ENCODE measurements at places on chromosomes 3 and 15.

GRCh38 chr15:48541341-48542278 is 103.9 kb downstream of the FBN1 start:
- H3K27me3 ChIP-seq = no peaks in the 10 kb centered on the region
- H3K27ac ChIP-seq = peak overlapping the region; percentile 54
- no peak for DNase-seq
- no peak overlapping the region for H3K4me3 ChIP-seq
- H3K36me3 ChIP-seq = no peaks in the 10 kb centered on the region

- H3K36me3 ChIP-seq = no peaks in the 10 kb centered on the region
- DNase-seq = no peak
- H3K4me1 ChIP-seq = no peaks in the 10 kb centered on the region
- H3K4me3 ChIP-seq = no peak overlapping the region
These were observed 94.4 kb downstream of the ULK4 start for GRCh38 chr3:41867533-41867932.

- no peaks in the 10 kb centered on the region for H3K36me3 ChIP-seq
- no peak for DNase-seq
- H3K27ac ChIP-seq = no peak overlapping the region
- H3K4me1 ChIP-seq = peaks cover 24% of the 10 kb centered on the region
- no peak overlapping the region for H3K4me3 ChIP-seq
These were observed 186.2 kb downstream of the XXYLT1 start for GRCh38 chr3:195084746-195085145.

DNA sequence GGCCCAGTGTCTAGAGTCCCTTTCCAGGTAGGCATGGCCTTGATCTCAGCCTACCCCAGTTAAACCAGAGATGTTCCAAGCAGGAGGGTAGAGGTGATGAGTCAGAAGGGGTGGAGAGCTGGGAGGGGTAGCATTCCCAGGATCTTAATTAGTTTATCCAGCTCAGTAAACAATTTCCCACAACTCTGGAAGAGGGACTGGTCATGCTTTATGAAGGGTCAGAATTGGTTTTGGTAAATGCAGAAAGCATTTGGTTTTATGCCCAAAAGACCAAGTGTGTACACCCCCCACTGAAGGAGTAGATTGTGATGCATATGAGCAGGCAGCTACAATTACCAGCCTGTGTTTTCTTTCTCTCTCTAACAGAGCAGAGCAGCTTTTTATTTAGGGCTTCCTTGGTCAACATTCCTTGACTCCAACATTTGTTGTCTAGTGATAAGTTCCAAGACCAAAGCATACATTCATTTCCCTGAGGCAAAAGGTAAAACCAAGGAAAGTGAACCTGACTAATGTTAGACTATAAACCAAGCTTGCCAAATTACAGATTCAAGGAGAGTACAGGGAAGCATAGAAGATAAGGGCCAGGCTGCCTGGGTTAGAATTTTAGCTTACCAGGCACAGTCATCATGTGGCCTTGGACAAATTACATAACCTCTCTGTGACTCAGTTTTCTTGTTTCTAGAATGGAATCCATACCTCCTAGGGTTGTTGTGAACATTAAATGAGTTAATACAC is 17.6 kb downstream of the EXOSC7 start:
- H3K4me1 ChIP-seq = peaks cover 8% of the 10 kb centered on the region
- peaks cover 53% of the 10 kb centered on the region for H3K36me3 ChIP-seq
- DNase-seq = no peak
- H3K27ac ChIP-seq = no peak overlapping the region
- no peak overlapping the region for H3K4me3 ChIP-seq

GRCh38 chr3:118628704-118629341 is 405.8 kb downstream of the IGSF11 start:
- H3K27ac ChIP-seq = no peak overlapping the region
- H3K36me3 ChIP-seq = no peaks in the 10 kb centered on the region
- H3K4me3 ChIP-seq = no peak overlapping the region

DNA sequence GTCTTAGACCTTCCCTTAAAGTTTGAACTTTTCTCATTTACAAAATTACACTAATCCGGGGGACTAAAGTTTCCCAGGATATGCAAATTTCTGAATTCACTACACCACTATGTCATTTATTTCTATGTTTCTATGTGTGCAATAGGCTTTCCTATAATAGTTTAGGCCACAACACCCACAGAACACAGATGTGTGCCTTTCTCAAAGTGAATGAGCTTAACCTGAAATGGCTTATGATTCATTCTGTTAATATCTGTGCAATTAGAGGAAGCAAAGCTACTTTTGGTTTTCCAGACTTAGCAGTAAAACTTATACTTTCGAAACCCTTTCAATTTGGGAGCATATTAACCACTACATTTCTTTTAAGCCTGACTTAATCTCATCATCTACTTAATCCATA is 748.1 kb downstream of the GBE1 start:
- no peaks in the 10 kb centered on the region for H3K36me3 ChIP-seq
- no peaks in the 10 kb centered on the region for H3K27me3 ChIP-seq
- H3K4me1 ChIP-seq = no peaks in the 10 kb centered on the region
- H3K4me3 ChIP-seq = no peak overlapping the region
- DNase-seq = no peak

DNA sequence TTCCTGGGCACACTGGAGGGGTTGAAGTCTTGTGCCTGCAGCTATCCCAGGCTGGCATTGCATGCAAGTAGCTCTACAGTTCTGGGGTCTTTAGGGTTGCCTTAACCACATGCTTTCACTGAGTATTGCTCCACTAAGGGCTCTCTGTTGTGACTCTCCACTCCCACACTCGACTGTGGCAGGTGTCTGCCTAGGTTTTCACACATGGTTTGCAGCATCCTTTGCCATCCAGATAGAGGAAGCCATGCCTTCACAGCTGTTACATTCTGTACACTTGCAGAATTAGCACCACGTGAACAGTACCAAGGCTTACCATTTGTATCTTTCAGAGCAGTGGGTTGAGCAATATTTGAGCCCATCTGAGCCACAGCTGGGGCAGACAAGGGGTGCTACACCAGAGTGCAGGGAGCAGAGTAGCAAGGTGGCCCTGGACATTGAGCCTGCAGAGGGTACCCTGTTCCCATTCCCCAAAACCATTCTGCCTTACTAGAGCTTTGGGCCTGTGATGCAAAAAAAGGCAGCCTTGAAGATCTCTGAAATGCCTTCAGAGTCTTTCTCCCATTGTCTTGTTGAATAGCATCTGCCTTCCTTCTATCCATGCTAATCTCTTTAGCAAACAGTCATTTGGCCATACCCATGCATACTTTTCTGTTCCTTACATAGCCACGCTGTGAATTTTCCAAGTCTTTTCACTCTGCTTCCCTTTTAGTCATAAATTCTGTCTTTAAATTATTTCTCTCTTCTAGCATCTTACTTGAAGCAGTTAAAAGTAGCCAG is 95.2 kb upstream of the PLCL2 start:
- DNase-seq = no peak
- H3K4me1 ChIP-seq = no peaks in the 10 kb centered on the region
- no peak overlapping the region for H3K27ac ChIP-seq

GRCh38 chr3:13553686-13554085 is 4.8 kb downstream of the FBLN2 start:
- no peaks in the 10 kb centered on the region for H3K36me3 ChIP-seq
- no peak overlapping the region for H3K4me3 ChIP-seq
- no peak overlapping the region for H3K27ac ChIP-seq
- DNase-seq = peak; percentile 76
- H3K27me3 ChIP-seq = no peaks in the 10 kb centered on the region

DNA sequence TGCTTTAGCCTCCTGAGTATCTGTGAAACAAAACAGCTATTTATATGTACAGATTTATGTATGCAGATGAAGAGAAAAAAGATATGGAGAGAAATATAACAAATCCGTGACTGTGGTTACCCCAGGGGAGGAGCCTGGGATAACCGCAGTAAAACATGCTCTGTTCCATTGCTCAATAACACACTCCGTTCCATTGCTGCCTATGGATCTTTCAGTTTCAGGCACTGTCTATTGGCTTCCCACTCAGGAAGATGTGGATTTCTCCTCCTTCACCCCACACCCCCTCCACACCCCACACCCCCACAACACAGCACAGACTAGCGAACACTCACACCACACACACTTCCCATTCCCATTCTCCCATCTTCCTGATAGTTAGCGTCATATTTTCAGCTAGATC is 47.9 kb downstream of the CDCP1 start:
- no peak for DNase-seq
- H3K4me1 ChIP-seq = peaks cover 14% of the 10 kb centered on the region
- H3K27ac ChIP-seq = no peak overlapping the region
- H3K27me3 ChIP-seq = no peaks in the 10 kb centered on the region

DNA sequence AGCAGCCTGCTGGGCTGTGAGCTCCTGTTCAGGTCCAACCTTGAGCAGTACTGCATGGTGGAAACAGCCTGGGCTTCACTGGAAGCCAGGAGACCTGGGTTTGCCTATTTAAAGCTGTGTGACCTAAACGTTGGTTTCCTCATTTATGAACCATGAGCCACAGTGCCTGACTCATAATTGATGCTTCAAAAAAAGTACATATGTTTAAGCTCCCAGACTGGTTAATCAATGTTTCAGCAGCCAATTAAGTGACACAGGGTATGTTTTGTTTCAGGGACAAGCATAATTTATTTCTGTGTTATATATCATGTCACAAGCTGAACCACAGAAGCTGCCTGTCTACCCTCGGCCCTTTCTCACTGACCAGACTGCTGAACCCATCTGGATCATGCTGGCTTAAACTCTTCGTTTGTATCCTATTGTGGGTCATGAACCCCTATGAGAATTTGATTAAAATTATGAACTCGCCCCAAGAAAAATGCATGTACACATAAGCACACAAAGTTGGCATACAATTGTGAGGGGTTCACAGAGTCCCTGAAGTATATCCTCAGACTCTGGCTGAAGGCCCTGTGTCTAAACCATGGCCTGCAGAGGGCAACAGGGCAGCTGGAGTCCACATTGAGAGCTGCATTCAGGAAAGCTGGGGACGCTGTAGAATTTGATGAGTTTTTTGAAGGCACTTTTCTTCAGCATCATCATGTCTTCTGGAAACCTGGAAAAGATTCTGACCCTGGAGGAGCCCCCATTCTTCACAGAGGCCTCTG is 23.7 kb downstream of the HDC start:
- H3K4me3 ChIP-seq = no peak overlapping the region
- H3K36me3 ChIP-seq = no peaks in the 10 kb centered on the region
- no peak for DNase-seq
- H3K27ac ChIP-seq = no peak overlapping the region

DNA sequence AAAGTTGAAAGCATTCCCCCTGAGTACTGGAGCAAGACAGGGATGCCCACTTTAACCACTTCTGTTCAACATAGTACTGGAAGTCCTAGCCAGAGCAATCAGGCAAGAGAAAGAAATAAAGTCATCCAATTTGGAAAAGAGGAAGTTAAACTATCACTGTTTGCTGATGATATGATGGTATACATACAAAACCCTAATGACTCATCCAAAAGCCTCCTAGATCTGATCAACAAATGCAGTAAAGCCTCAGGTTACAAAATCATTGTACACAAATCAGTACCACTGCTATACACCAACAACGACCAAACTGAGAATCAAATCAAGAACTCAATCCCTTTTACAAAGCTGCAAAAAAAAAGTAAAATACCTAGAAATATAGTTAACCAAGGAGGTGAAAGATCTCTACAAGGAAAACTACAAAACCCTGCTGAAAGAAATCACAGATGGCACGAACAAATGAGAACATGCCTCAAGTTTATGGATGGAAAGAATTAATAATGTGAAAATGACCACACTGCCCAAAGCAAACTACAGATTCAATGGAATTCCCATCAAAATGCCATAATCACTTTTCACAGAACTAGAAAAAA is 40.3 kb downstream of the RPL39L start:
- no peaks in the 10 kb centered on the region for H3K27me3 ChIP-seq
- H3K4me3 ChIP-seq = no peak overlapping the region
- H3K27ac ChIP-seq = no peak overlapping the region
- peaks cover 11% of the 10 kb centered on the region for H3K4me1 ChIP-seq
- no peak for DNase-seq

GRCh38 chr3:193605876-193606275 is 12.9 kb downstream of the OPA1 start:
- H3K27me3 ChIP-seq = no peaks in the 10 kb centered on the region
- no peak overlapping the region for H3K4me3 ChIP-seq
- no peak for DNase-seq
- H3K27ac ChIP-seq = no peak overlapping the region
- H3K4me1 ChIP-seq = no peaks in the 10 kb centered on the region

DNA sequence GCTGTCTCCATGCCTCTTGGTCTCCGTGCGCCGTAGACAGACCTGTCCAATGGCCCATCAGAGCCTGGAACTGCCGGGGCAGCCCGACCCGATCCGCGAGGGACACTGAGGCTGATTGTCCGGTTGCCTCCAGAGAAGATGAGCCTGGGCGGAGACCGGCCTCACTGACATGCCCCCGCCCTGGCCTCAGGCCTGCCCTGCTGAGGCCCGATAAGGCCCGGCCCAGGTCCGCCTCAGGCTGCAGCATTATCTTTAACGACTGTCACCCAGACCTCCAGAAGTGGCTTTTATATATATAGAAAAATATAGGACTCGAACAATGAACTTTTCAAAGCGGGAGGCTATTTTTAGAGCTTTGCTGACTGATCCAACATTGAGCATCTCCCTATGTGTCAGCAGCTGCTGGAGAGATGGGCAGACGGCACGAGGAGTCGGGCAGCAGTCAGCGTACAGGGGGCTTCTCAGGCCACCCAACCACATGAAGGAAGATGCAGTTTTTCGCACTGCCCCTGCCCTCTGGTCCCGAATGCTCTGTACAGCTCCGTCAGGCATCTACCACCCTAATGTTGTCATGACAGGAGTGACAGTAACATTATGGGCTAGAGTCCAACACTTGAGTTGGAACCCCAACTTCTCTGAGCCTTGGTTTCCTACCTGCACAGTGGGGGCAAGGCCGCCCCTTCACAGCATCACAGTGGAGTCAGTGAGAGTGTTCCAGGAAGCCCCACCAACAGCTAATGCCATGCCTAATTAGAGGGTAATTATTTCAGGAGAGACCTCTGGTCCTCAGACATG is 112.0 kb upstream of the RPL32 start:
- H3K4me3 ChIP-seq = no peak overlapping the region
- H3K36me3 ChIP-seq = peaks cover 21% of the 10 kb centered on the region
- peaks cover 18% of the 10 kb centered on the region for H3K4me1 ChIP-seq
- H3K27me3 ChIP-seq = no peaks in the 10 kb centered on the region

DNA sequence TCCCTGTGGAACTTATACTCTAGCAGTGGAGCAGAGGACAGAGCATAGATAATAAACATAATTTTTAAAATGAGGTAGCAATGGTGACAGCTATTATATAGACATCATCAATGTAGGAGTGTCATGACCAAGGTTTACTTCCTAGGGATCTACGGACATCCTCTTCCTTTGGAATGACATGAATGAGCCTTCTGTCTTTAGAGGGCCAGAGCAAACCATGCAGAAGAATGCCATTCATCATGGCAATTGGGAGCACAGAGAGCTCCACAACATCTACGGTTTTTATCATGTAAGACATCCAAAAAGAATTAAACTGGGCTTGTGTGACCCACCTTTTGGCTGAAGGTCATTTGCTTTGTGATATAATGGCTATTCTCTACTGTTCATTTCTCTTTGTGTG is 30.1 kb upstream of the CAPN3 start:
- no peak overlapping the region for H3K4me3 ChIP-seq
- H3K4me1 ChIP-seq = no peaks in the 10 kb centered on the region
- no peaks in the 10 kb centered on the region for H3K27me3 ChIP-seq
- peaks cover 63% of the 10 kb centered on the region for H3K36me3 ChIP-seq
- H3K27ac ChIP-seq = no peak overlapping the region
